ENCODE measurements at places on chromosomes 4 and X.

- no peak for DNase-seq
Measured at GRCh38 chr4:3365871-3366842, 73.3 kb downstream of the RGS12 start.

DNA sequence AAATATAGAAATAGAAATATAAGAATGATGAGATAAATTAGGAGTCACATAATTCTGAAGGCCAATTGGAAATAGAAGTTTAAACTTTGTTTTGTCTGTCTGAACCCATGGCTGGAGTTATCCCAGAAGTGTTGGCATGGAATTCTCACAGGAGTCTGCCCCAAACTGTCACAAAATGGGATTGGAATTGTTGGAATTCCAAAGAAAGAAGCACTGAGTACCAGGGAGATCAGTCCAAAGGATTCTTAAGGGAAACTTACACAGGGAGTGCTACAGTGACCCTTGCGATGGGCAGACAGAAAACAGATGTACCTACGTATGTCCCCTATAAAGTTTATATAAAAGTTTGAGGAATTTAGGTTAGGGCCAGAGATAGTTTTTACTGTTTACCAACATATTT lies 1607.7 kb downstream of the ARAP2 start:
- DNase-seq, result no peak

- no peak for DNase-seq
Measured at GRCh38 chr4:25723409-25723808, 67.8 kb downstream of the SLC34A2 start.

DNA sequence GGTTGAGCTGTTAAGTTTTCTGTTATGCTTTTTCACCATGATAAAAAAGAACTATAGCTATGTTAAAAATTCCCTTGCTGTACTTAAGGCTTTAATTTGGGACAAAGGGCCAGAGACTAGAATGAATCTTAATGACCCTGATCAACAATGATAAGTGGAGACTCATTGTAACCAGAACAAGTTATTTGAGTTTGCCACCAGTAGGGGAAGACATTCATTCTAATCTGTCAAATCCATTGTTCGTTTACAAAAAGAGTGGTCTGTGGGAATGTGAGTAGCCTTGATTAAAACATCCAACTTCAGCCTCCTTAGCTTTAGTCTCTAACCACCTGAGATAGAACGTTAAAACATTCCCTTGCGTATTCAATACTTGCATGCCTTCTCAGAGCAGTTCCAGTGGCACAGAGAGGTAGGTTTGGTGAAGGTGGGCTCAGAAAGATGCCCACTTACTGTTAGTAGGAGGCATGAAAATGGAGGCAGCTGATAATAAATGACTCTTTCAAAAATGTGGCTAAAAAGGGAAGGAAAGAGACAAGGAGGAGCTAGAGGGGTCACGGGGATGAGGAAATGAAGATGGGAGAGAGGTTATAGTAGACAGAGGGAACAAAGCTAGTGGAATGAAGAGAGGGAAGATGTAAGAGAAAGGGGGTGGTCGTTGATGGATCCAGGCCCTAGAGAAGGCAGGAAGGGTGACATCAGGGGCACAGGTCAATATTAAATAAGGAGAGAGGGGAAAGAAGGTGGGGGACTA lies 66.2 kb downstream of the EGF start:
- DNase-seq, result no peak

DNA sequence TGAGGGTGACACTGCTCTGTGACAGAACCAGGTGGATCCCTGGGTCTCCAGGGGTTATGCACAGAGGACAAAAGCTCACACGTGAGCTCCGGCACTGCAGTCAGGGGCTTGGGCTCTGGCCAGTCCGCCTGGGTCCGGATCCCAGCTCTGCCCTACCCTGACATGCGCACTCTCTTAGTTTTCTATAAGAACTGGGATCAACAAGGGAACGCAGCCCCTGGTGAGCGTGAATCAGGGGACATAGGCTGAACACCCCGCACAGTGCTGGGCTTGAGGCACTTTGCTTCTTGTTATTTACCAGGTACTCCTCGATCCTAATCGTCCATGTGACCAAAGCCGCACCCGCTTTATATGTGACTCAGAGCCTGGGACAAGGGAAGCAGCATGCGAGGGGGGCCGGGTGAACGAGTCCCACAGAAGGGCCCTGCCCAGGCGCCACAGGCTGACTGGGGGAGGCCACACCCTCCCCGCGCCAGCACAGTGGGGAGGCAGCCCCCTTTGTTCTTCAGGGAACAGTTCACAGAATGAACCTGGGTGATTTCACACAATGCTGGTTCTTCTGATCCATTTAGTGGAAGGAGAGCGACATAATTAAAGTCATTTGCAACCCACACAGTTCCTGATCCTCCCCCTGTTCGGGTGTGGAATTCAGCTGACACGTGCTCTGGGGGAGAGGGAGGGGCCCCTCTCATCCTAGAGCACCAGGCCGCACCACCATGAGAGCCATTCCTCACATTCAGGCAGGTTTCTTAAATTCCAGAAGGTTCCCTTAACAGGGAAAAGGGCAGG lies 55.5 kb downstream of the WFS1 start:
- DNase-seq, result no peak

GRCh38 chrX:148854306-148854705 lies 353.9 kb downstream of the AFF2 start:
- DNase-seq, result no peak

GRCh38 chr4:128877934-128878333 lies 68.4 kb downstream of the JADE1 start:
- DNase-seq, result no peak

- DNase-seq, result no peak
Measured at GRCh38 chr4:145709336-145709735, 29.4 kb downstream of the C4orf51 start.

Data from NCI-H2227 treated with DMSO at 0.1 percent for 48 hours (cell line).